ENCODE measurements at places on chromosomes 12 and 14.
A peak's percentile ranks its signal among the peaks of the same experiment; 100 is the strongest.

- DNase-seq, result peak; percentile 31
These were observed at the start of gene ATL1 for GRCh38 chr14:50559990-50560930. Gene ATL1 (plus strand): TSS chr14:50560145. CDS start chr14:50560266, 121 bp downstream.

GRCh38 chr14:39614297-39614923, 182.2 kb upstream of the FBXO33 start:
- no peak for DNase-seq

DNA sequence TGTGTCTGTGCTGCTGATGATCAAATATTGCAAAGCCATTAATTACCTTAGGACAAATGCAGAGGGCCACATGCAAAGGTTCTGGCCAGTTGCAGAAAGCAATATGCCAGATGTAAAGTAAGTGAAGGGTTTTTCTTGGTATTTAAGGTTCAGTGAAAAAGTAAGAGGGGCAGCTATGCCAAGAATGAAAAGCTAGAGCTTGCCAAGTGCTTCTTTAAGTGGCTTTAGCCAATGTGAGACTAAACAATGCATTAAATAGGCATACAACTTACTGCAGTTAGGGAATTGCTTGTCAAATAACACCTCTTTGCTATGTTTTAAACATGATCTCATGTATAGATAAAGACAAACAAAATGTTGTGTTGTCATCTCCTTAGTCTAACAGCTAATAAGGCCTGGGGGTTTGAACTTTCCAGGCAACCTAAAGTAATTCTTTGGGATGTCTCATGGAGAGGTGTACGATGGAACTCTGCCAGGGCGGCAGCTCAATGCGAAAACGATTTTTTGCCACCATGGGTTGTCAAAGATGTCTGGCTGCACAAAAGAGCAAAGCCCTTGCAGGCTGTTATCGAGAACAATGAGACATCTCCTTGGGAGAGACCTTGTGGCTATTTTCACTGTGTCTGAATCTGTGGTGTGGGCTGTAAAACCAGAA, 12.0 kb downstream of the IGF1 start:
- DNase-seq, result no peak

DNA sequence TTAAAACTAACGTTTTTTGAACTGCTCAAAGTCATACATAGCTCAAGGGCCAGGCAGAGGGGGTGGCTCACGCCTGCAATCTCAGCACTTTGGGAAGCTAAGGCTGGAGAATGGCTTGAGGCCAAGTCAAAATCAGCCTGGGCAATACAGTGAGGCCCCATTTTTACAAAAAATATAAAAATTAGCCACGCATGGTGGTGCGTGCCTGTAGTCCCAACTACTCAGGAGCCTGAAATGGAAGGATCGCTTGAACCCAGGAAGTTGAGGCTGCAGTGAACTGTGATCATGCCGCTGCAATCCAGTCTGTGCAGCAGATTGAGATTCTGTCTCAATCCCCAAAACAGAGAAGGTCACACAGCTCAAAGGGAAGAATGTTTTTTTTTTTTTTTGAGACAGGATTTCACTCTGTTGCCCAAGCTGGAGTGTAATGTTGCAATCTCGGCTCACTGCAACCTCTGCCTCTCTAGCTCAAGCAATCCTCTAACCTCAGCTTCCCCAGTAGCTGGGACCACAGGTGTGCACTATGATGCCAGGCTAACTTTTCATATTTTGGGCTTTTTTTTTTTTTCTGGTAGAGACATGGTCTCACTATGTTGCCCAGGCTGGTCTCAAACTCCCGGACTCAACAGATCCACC, 2.9 kb downstream of the RBM23 start:
- no peak for DNase-seq

DNA sequence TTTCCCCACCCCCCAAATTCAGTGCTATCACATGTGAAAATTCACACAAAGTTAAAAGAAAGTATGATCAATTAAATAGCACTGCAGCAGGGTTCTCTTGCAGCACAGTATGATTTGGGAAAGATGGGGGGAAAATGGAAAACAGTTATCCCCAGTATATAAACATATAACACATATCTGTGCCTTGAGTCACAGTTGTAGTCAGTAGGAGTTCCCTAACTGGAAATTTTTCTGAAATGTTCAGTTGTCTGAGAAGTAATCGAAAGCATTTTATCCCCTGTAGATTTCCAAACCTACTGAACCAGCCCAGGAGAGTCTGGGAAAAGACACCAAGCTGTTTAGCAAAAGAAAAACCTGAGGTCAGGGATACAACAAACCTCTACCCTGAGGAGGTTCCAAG, 47.0 kb downstream of the C12orf50 start:
- no peak for DNase-seq

- DNase-seq, result no peak
These were observed 2.0 kb downstream of the BHLHE41 start for GRCh38 chr12:26122681-26123481.

DNA sequence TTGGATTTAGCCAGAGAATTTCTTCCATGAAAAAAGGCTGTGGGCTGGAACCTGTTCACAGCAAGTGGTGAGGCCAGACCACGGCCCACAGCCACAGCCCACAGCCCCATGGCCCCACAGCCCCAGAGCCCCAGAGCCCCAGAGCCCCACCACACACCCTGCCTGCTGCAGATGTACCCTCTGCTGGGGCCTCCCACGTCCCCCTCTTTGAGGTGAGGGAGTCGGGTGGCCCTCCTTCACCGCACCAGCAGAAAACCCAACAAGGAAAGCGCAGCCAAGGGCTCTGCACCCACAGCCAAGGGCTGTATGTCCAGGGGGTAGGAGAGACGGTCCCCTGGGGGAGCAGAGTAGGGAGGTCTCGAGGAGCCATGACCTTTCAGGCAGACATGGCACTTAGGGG, 327.5 kb upstream of the DIO3 start:
- DNase-seq, result no peak

DNA sequence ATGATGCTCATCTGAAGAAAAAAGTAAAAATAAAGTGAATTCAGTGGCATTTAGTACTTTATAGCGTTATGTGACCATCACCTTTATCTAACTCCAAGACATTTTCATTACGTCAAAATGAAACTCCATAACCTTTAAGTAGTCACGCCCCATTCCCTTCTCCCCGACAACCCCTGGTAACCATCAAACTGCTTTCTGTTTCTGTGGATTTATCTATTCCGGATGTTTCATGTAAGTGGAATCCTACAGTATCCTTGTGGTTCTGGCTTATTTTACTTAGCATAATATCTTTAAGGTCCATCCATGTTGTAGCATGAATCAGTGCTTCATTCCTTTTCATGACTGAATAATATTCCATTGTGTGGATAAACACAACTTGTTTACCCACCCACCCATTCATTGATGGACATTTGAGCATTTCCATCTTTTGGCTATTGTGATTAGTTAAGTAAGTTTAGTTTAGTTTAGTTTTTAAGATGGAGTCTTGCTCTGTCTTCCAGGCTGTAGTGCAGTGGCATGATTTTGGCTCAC, 18.5 kb upstream of the MAP1LC3B2 start:
- no peak for DNase-seq
